ENCODE measurements at places on chromosomes 7 and 10.

GRCh38 chr7:14822481-14822854, 80.1 kb downstream of the DGKB start:
- DNase-seq, result no peak

GRCh38 chr7:30926313-30926712, 14.7 kb downstream of the AQP1 start:
- DNase-seq, result no peak

DNA sequence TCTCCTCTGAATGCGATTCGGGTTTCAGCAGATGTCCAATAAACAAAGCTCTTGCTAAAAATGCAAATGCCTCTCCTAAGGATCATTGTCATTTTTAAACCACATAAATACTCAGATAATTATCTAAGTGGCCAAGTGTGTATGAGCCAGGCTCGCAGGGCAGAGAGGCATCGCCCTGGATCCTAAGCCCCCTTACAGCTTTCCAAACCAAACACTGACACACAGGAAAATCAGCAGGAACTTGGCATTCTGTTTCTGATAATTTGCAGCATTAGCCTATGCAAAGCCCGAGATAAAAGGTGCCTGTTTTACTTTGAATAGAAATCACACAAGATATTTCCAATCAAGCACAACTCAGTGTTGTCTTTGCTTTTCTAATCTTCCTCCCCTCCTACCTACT, 134.4 kb downstream of the ABCA13 start:
- no peak for DNase-seq

DNA sequence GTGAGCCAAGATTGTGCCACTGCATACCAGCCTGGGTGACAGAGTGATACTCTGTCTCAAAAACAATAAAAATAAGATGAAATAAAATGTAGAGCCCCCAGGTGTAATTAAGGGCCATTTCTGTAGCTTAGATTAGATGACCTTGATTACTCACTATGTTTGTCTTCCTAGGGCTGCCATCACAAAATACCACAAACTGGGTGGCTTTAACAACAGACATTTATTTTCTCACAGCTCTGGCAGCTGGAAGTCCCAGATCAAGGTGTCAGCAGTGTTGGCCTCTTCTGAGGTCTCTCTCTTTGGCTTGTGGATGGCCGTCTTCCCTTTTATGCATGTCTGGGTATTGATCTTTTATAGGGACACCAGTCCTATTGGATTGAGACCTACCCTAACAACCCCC, 6.1 kb downstream of the PTER start:
- DNase-seq, result no peak

DNA sequence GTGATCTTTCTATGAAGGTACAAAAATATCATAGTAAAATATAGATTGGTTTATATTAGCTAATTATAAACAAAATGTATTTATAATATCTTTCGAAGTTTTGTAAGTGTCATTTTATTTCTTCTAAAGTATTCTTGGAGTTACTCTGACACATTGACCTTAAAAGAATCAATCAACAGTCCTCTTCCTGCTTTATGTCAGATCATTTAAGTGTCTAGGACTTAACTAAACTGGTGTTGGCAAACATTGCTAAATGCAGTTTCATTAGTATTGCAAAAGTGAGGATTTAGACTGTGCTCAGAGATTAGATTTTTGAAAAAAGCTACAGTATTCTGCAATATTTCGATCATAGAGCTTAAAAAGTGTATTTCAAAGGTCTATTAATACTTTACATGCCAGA, 10.3 kb downstream of the GLCCI1 start:
- no peak for DNase-seq
